ENCODE measurements at places on chromosomes 6 and 20.
A peak's percentile ranks its signal among the peaks of the same experiment; 100 is the strongest.

- no peak for DNase-seq
These were observed 559.4 kb upstream of the MANEA start for GRCh38 chr6:95017922-95018321.

DNA sequence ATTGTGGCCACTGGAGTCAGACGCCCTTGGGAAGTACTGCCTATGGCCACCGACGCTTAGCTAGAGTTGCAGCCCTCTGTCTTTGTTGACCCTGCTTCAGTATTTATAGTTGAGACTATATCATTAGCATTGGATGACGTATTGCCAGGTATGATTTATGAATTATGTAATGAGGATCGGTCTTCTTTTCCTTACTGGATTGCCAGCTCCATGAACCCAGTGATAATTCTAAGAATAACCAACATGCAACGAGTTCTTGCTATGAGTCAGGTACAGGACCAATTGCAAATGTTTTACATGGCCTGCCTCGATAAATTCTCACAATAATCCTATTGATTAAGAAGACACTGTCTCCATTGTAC lies 63.5 kb downstream of the CLIC5 start:
- no peak for DNase-seq

DNA sequence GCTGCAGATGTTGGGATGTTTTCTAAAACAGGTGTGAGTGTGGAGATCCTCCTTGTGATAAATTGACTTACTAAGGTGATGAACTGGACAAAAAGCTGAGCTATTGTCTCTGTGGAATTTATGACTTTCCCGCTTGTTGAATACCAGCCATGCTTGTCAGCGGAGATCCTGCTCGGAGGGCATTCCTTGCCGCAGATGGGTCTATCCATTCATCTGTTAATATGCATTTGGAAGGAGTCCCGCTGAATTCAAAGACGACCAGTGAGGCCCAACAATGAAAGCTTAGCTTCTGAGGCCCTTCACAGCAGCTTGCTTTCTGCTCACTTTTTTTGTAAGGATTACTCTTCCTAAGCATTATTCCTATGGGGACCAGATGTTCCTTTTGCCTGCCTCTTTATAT lies 124.9 kb downstream of the TIAM2 start:
- DNase-seq, result no peak

DNA sequence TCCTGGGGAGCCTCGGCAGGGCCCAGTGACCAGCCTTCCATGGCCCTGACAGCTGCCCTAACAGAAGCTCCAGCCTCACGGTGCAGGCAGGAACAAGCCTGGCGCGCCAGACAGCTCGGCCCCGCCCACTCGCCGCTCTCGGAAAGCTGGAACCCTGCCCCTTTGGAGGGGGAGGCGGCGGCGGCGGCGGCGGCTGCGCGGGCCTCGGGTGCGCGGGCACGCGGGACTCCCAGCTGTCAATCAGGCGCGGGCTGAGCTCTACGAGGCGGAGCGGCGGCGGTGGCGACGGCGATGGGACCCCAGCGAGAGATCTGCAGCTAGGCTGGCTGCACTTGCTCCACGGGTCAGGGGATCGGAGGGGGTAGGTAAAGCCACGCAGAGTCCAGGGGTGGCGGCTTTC lies at the start of gene NRSN1:
Gene NRSN1 (plus strand): TSS at position 236 of the 400 bp plus-strand sequence. CDS start 8,113 bp downstream, outside the sequence.
- peak; percentile 86 for DNase-seq

DNA sequence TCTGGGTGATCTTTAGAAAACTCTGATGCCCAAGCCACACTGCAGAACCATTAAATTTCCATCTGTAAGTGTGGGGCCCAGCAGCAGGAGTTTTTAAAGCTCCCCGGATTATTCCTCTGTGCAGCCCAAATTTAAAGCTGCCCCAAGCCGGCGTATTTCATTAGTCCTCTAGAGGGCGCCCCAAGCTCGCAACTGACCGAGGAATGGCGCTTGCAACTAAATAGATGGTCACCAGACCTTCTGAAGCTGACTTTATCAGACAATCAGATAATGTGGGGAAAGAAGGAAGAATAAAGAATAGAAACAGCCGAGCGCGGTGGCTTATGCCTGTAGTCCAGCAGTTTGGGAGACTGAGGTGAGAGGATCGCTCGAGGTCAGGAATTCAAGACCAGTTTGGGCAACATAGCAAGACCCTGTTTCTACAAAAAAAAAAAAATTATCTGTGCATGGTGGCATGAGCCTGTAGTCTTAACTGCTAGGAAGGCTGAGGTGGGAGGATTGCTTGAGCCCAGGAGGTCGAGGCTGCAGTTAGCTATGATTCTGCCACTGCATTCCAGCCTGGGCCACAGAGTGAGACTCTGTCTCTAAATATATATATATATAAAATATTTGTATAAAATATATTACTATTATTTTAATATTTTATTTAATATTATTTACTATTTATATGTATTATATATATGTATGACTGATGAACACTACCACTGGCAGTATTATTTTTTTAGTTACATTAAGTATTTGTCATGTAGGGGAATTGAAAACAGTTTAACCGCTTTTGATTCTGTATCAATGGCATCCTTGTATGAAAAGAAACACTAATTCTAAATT lies 56.0 kb downstream of the OTOR start:
- peak; percentile 87 for DNase-seq

DNA sequence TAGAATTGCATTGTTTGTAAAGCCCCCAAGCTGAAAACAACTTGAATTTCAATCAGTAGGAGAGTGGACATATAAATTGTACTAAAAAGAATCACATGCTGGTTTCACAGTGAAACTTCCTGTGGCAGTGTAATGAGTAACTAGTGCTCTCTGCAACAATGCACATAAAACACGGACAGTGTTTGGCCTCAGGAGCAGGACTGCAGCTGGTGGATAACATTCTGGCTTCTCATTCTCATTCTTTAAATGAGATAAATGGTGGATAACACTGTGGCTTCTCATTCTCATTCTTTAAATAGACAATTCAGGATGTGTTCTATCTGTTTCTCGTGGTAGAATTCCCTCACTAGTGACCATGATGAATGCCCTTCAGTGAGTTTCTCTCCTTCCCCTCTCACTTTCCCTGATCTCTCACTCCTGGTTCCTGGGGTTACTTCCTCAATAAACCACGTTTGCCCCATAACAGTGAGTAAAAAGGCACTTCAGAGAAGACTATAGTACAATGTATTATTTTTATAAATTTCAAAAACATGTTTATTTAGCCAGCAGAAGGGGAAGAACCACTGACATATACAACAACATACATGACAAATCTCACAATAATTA lies 59.9 kb downstream of the SLC22A2 start:
- DNase-seq, result no peak

DNA sequence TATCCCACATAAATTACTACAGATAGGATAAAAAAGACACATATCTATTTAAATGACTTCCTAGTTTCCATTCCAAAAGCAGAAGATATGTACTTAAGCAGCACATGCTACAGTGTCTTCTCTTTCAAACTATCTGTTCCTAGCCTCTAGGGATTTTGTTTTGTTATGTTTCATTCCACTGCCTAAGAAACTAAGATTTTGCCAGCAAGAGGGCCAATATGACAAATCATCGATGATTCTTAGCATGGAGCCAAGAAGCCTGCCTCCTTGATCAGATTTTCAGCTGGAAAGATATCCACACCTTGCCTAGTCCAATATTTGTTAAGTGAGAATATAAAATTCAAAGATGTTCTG lies 7.0 kb downstream of the SNX5 start:
- no peak for DNase-seq

DNA sequence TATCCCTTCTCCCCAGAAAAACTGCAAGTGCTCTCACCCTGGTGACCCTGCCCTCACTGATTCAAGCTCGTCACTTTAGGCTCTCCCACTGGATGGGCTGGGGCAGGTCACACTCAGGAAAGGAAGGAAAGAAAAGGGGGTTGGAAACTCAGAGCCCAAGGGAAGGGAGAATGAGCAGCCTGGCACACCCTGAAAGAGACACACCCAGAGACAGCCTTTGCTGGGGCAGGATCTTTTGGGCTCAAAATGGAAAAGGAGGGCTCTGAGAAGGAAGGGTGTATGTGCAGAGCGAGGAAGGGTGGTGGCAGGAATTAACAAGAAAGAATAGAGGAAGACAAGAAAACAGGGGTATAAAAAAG lies 2.5 kb downstream of the PPP1R18 start:
- no peak for DNase-seq

DNA sequence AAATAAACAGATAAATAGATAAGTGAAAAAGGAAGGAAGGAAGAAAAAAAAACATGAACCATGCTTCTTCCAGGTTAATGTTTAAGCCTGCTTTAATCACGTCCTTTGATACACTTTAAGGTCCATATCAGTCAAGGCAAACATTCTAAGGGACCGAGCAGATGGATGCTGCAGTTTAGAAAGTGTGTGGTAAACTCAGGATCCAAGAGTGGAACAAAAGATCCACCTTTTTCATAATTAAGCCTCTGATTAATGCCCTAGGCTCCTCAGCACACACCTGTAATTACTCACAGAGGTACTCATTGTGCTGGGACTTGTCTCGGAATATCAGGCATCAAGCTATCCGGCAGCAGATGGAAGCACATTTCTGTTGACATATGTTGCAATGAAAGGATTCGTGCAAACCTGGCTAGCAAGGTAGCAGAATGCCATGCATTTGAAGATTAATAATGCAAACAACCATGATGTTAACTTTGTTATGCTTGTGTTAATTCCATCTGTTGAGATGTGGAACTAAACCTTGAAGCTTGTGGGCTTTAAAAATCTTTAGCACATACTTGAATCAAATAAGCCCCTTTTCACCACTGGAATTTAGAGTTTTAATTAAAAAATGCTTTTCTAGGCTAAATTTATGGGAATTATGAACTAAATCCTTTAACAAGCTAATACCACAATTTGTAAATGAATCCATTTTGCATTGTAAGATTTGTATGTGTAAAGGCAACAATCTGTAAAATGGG lies 163.7 kb downstream of the RALGAPA2 start:
- DNase-seq, result peak; percentile 83

DNA sequence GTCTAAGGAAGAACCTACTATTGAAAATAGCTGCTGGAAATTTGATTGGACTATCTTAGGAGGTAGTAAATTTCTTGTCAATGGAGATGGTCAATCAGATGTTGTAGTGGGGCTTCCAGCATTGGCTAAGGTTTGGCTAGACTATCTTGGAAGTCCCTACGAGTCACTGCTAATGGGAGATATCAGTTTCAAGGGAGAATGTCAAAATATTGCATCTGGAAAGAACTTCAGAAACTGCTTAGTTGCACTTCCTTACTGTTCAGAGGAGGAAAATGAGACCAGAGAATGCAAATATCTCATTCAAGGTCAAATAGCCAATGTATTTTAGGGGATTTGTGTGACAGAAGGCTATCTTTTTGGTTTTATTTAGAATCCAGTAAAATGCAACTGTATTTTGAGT lies 53.5 kb upstream of the CCN2 start:
- DNase-seq, result no peak

- peak; percentile 81 for DNase-seq
These were observed 16.4 kb downstream of the BMP6 start for GRCh38 chr6:7742223-7742785.

GRCh38 chr6:88145298-88145963 lies 20.7 kb downstream of the CNR1 start:
- DNase-seq, result no peak

GRCh38 chr20:36917240-36917639 lies 34.3 kb downstream of the SAMHD1 start:
- no peak for DNase-seq

Data from NCI-H1417 (cell line).